ENCODE measurements at places on chromosomes 3 and 15.
A peak's percentile ranks its signal among the peaks of the same experiment; 100 is the strongest.

DNA sequence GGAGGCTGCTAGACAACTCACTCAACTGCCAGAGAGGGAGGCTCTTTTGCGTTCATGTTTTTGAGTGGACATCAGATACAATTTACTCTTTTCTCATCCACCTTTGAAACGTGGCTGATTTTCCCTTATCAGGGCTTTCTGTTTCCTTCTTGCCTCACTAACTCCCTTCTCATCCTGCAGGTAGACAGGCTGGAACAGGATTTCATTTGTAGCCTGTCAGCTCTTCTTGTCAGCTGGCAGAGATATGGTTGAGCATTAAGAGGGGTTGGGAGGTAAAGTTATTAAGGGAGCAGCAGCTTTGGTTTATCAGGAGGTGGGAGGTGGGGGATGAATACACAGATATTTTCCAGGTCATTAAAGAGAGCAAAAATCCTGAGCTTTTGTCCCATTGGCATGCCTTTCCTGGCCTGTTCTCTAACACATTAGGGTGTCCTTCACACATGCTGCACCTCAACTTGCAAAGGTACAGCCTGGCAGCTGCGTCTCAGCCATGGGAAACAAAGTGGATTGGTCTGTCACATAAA is 73.5 kb downstream of the PPM1L start:
- no peak for DNase-seq

DNA sequence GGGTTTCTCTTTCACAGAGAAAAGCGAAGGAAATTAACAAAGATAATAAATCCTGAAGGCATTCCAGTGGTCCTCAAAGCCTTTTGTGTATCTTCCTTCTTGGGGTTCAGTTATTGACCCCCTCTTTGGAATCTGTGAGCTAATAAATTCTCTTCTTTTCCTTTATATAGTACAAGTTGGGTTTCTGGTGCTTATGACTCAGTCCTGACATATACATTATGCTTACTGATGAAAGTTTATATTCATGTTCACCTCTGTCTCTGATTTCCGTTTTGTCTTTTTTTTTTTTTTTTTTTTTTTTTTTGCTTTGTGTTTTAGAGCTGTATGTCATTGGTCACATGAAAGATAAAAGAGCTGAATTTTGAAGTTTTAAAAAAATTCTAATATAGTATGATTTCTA is 230.7 kb upstream of the RBMS3 start:
- DNase-seq, result no peak

DNA sequence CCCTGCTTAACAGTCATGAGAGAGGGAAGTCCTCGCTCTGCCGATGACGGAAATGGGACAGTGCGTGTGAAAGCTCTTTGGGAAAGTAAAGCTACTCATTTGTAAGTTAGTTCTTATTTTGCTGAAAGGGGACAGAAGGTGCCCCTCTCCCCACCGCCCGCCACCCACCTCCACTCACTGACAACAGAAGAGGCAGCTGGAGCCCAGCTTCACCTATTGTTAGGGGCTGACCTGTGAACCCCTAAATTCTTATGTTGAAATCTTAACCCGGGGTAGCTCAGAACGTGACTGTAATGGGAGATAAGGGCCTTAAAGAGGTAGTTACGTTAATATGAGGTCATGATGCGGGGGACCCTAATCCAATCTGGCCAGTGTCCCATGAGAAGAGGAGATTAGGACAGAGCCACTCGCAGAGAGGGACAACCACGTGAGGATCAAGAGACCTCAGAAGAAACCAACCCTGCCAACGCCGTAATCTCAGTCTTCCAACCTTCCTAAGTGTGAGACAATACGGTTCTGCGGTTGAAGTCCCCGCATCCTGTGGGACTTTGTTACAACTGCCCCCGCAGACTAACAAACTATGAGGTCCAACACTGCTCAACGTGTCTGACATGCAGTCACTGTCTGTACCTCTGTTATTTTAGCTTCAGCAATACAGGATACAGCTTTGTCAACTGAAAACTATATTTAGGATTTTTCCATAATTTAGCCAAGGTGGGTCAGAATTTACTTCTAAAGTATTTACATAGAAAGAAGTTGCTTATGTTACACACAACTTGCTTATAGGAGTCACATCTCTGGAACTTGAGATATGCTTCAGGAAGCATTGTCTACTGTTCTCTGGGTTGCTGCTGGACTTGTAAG is 51.7 kb downstream of the PCSK6 start:
- DNase-seq, result no peak

DNA sequence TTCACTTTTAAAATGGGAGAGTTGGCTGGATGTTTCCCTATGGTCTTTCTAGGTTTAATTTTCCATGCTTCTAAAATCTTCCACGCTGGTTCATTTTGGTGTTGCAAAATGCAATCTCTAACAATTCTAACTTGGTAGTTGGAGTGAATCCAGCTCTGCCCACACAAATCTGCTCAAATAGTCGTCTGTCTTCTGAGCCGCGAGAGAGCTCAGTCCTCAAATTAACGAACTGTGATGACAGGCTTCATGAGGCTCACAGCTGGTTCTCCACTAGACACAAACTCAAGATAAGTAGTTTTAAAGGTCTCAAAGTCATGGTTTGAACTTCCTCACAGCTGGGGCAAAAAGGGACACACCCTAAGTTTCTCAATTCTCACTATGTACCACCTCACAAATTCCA is 178.6 kb upstream of the LYSMD4 start:
- DNase-seq, result peak; percentile 69

- peak; percentile 39 for DNase-seq
These were observed 164.5 kb downstream of the TNIK start for GRCh38 chr3:171295484-171296373.

GRCh38 chr3:63228677-63229076 is 49.4 kb upstream of the SYNPR start:
- DNase-seq, result peak; percentile 31

DNA sequence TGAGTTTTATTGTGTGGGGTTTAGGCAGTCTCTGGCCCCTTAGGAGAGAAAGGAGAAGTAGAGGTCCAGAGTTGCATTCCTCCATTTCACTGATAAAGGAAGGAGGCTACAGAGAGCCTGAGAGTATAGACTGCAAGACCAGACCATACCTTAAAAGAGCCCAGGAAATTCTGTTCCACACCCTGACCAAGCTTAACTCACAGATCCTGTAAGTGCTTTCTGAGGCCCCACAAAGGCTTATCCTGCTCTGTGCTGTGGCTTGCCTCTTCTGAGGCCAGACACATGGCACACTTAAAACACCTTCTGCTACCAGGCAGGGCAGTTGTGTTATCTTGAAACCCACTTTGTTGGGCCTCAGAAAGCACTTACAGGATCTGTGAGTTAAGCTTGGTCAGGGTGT is 39.2 kb upstream of the LEKR1 start:
- no peak for DNase-seq

GRCh38 chr3:108420926-108421325 is 89.5 kb downstream of the MYH15 start:
- no peak for DNase-seq

DNA sequence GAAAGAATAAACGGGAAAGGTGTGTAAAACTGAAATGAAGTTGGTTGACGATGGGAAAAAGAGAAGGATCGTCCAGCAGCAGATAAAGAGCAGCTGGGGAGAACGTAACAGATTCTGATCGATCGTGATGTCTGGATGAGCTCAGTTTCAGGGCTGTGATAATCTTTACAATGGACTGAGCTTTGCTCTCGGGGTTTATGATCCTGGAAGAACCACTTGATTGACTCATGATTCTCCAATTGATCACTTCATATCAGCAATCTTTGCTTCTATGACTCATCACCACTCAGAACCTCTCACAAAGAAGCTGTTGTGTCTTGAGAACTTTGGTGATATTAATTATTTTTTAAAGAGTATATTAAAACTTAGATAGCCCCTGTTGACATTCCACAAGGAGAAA is 690.7 kb downstream of the TUSC7 start:
- DNase-seq, result no peak

All from Ammon's horn (tissue), 1 donor.